ENCODE measurements at places on chromosomes 6 and 20. TPM values are rescaled to one million over a fixed set of nuclear protein-coding genes. Genes with fewer than 3 reads are reported as not detected.

The RNF182 gene
- total RNA-seq = 3.2 TPM

The TMEM217 gene
- 0.99 TPM for total RNA-seq

The MCCD1 gene
- total RNA-seq = not detected

The PFDN4 gene
- 52.2 TPM for total RNA-seq

The DEFB124 gene
- total RNA-seq = not detected

The DEFB112 gene
- total RNA-seq = not detected

The GRIK2 gene
- 0.22 TPM for total RNA-seq

The NKAPL gene
- not detected for total RNA-seq

The KCNG1 gene
- total RNA-seq = 30.8 TPM

The MAK gene
- total RNA-seq = 0.20 TPM

The COL21A1 gene
- total RNA-seq = 0.81 TPM

The TCP11 gene
- not detected for total RNA-seq

The EPPIN gene
- not detected for total RNA-seq

The CALHM4 gene
- not detected for total RNA-seq

The UNC5CL gene
- 0.20 TPM for total RNA-seq

The NOX3 gene
- total RNA-seq = not detected

The DZANK1 gene
- 2.9 TPM for total RNA-seq

The FOXF2 gene
- total RNA-seq = 17.7 TPM

The OR10C1 gene
- total RNA-seq = not detected

The SLC17A1 gene
- total RNA-seq = not detected

The XKR7 gene
- total RNA-seq = not detected

The TCF15 gene
- total RNA-seq = not detected

The LHFPL5 gene
- not detected for total RNA-seq

The C6orf132 gene
- 1.7 TPM for total RNA-seq

The TNFAIP3 gene
- 11.9 TPM for total RNA-seq

The ENPP5 gene
- total RNA-seq = not detected

The TOX2 gene
- total RNA-seq = 10.2 TPM

The LPA gene
- total RNA-seq = 0.02 TPM

The INSM1 gene
- total RNA-seq = not detected

The ITPA gene
- total RNA-seq = 136 TPM

The HTR1E gene
- total RNA-seq = not detected

The TMEM170B gene
- total RNA-seq = 1.0 TPM

Data from A549 treated with CpdA at 1 μM for 4 hours (cell line).